ENCODE measurements at places on chromosomes 11 and 22. TPM values are rescaled to one million over a fixed set of nuclear protein-coding genes. Genes with fewer than 3 reads are reported as not detected.

DNA sequence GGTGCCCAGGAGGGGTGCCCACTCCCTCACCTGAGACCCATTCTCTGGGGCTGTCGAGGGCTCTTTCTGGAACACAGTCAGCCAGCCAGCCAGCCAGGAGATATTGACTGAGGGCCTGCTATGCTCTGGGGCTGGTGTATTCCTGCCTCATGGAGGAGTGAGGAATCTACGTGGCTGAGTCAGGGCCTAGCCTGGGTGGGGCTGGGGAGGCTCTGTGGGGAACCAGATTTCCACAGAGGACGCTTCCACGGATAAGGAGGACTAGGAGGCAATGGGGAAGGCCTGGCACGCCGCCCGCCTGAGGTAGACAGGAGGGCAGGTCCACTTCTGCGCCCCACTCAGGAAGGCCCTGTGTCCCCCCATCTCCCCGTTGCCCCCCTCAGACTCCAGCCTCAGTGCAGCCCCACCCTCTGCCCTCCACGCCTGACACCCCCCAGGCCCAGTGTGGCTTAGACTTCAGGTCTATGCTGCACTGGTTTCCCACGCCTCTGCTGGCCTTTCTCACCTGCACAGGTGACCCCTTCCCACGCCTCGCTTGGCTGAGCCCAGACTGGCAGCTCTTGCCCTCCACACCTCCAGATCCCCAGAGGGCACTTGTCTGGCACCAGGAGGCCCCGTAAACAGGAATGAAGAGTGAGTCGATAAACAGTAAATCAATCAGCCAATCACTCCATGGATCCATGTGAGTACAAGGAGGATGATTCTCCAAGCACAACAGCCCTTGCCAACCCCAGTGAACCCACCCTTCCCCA lies 37.5 kb downstream of the MACROD1 start:
- peak; percentile 12 for DNase-seq

DNA sequence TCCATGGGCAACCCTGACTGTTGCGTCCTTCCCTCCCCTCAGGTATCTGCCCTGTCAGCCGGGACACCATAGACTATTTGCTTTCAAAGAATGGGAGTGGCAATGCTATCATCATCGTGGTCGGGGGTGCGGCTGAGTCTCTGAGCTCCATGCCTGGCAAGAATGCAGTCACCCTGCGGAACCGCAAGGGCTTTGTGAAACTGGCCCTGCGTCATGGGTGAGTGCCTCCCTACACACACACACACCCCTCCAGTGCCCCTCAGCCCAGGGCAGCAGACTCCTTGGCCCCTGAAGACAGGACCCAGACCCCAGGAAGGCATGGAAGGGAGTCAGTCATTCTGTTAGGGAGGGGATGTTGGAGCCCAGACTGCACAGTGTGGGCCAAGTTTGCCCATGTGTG lies 17.9 kb upstream of the UVRAG start:
- no peak for DNase-seq

DNA sequence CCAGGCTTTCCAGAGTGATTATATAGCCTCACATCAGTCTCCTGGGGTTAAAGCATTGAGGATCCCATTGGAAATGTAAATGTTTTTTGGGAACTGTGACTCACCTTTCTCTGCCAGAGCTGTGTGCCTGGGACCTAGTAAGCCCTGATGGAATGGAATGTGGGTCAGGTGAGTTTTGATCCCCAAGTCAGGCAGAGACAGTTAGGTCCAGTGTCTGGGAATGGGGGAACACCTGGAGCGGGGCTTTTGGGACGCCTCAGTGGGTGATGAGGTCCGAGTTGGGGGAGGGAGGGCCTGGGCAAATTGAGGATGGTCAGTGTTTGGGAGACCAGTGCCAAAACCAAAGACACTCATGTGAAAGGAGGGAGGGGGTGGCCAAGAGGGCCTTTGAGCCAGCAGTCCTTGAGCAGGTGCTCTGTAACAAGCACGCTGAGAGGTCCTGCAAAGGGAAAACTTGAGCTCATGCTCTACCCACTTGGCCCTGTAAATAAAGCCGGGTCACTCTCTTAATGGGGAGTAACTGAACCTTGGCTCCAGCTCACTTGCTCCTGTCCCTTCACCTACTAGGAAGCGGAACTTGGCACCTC lies 104.7 kb downstream of the NAV2 start:
- no peak for DNase-seq

- DNase-seq = peak; percentile 4
Measured at GRCh38 chr11:72379384-72380131, 54.8 kb downstream of the CLPB start.

DNA sequence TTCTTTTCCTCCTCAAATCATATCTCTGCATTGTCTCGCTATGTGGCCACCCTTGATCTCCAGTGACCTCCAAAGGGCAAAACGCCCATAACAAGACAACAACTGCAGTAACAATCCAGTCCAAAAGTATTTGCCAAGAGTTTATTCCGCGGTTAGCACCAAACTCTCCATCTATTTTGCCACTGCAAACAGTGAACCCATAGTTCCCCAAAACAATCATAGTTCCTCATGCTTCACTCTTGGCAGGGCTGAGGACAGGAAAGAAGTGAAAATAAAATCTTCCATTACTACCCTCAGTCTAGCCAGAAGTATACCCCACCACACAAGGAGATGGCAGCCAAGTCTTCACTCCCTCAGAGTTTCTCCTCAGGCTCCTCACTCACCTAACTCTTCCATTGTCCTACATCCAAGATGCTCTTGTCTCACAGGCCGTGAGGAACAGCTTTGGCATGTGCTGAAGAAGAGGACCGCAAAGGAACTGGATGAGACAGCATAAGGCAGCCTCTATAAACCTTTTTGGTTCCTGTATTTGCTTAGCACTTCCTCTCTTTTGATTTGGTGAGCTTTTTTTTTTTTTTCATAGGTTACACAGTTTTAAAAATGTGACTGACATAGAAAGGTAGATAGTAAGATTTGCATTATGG lies at the start of gene LPXN:
LPXN (minus strand) TSS at position 480 of the 644 bp plus-strand sequence; CDS start at position 396, 84 bp downstream.
- DNase-seq = peak; percentile 95

GRCh38 chr11:19437760-19438159 lies 197.0 kb upstream of the E2F8 start:
- DNase-seq = peak; percentile 83

DNA sequence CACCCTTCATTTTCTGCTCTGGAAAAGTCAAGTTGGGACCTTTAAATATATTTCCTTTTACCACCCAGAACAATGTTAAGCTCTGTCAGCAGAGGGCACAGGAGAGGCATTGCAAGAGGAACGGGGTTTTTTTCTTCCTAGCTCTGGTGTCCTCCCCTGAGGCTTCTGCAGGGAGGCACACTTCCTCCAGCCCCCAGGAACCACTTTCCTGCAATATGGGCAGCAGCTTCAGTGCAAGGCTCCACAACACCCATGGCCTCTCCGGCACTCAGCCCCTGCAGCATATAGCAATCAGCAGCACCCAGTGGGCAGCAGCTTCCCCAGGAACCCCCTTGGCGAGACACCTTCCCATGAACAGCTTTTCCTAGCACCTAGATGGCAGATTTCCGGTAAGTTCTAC lies 101.4 kb downstream of the SYT9 start:
- peak; percentile 64 for DNase-seq

GRCh38 chr11:65058419-65059054 lies at the start of gene NAALADL1:
NAALADL1 (minus strand) TSS chr11:65058553; CDS start chr11:65058521, 32 bp downstream.
- DNase-seq = no peak

DNA sequence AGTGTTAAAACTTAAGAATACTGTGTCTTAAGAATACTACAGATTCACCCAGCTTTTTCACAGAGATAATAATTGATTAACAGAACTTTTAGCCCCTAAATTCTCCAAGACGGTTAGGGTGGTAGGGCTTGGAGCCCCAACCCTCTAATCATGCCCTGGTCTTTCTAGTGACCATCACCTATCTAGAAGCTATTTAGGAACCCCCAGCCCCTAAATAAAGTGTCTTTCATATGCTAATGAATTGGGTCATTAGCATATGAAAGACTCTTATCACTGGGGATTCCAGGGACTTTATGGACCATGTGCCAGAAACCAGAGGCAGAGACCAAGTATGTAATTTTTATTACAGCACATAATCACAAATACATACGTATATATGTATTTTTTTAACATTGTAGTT lies 999.7 kb upstream of the RAG2 start:
- DNase-seq = no peak

- DNase-seq = peak; percentile 89
Measured at GRCh38 chr22:46592390-46592872, 27.8 kb upstream of the GRAMD4 start.

GRCh38 chr22:49956418-49956770 lies 4.2 kb upstream of the PIM3 start:
- DNase-seq = no peak

DNA sequence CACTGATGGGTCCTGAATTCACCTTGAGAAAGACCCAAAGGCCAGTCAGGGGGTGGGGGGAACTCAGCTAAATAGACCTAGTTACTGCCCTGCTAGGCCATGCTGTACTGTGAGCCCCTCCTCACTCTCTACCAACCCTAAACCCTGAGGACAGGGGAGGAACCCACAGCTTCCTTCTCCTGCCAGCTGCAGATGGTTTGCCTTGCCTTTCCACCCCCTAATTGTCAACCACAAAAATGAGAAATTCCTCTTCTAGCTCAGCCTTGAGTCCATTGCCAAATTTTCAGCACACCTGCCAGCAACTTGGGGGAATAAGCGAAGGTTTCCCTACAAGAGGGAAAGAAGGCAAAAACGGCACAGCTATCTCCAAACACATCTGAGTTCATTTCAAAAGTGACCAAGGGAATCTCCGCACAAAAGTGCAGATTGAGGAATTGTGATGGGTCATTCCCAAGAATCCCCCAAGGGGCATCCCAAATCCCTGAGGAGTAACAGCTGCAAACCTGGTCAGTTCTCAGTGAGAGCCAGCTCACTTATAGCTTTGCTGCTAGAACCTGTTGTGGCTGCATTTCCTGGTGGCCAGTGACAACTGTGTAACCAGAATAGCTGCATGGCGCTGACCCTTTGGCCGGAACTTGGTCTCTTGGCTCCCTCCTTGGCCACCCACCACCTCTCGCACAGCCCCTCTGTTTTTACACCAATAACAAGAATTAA lies 2.4 kb upstream of the TTC36 start:
- DNase-seq = no peak

GRCh38 chr22:40324468-40325305 lies 21.6 kb upstream of the ADSL start:
- DNase-seq = no peak

DNA sequence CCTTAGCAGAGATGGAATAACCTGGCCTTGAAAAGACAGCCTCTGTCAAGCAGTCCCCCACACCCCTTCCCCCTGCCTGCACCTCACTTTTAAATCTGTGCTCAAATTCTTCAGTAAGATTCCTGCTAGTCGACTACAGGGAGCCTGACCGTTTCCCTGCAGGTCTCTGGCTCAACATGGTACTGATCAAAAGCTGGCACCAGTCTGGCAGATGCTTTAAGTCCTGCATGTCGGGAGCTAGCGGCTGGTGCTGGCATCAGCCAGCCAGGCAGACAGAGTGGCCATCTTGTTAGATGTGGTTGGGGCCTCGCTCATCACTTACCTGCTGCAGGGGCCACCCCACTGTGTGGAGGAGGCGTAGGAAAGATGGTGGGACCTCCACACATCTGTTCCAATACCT lies 204.4 kb upstream of the SORL1-AS1 start:
- peak; percentile 23 for DNase-seq

- peak; percentile 33 for DNase-seq
Measured at GRCh38 chr11:73838443-73839122, 38.1 kb downstream of the COA4 start.

- peak; percentile 99 for DNase-seq
Measured at GRCh38 chr11:119481021-119481666, 58.2 kb upstream of the THY1 start.

DNA sequence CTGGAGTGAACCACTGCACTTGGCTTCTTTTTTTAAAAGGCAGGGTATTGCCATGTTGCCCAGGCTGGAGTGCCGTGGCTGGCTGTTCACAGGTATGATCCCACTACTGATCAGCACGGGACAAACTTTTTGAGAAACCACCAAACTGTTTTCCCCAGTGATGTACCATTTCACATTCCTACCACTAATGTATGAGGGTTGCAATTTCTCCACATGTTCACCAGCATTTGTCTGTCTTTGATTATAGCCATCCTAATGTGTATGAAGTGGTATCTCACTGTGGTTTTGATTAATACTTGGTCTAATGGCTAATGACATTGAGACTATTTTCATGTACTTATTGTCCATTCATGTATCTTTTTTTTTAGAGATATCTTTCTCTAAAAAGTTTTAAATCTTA lies 41.5 kb upstream of the EP300 start:
- peak; percentile 25 for DNase-seq

- peak; percentile 24 for DNase-seq
Measured at GRCh38 chr11:47254386-47254785, 3.4 kb upstream of the NR1H3 start.

GRCh38 chr11:46677169-46677568 lies 23.2 kb downstream of the ARHGAP1 start:
- no peak for DNase-seq

DNA sequence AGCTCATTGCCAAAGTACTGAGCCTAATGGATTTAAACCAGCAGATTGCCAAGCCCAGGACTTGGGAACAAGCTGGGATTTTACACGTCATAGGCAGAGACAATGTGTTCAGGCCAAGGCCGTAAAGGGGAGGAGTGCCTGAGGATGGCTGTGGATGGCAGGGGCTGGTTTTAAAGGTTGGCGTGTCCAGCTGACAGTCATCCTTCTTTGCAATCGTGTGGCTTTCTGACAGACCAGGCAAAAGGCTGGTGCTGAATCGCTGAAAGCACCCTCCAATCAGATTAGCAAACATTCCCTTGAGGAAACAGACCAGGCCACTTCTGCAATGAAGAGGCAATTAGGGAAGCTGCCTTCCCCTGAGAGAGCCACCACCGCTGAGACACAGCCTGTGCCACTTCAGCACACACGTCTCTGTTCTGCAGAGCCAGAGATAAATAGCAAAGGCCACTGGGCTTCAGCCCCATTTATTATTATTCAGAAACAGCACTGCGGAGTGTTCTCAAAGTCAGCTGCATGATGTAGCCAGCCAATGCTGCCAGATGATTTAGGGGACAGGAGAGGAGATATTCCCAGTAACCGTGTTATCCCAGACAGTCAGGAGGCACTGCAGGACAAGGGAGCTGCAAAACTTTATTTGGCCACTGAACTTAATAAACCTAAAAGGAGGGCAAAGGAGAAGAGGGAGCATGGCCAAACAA lies 54.2 kb upstream of the CSNK2A3 start:
- no peak for DNase-seq

GRCh38 chr22:36481393-36482168 lies at the start of gene TXN2:
TXN2 (minus strand) TSS chr22:36481640; CDS start chr22:36480837, 803 bp downstream.
- peak; percentile 99 for DNase-seq

- no peak for DNase-seq
Measured at GRCh38 chr11:31383116-31383515, 13.5 kb downstream of the DNAJC24 start.

GRCh38 chr11:85749287-85749834 lies 61.6 kb downstream of the SYTL2 start:
- DNase-seq = no peak

Gene MICAL2
- 182 TPM for total RNA-seq

Gene TMEM151A
- not detected for total RNA-seq

Gene PANX2
- not detected for total RNA-seq

Gene CCDC15
- 0.97 TPM for total RNA-seq

Gene TENM4
- total RNA-seq = 0.11 TPM

Gene ISX
- total RNA-seq = not detected

Gene RPS19BP1
- 81.6 TPM for total RNA-seq

Gene TECTA
- total RNA-seq = 1.4 TPM

Gene DDI1
- total RNA-seq = not detected

Gene TTC38
- total RNA-seq = 27.6 TPM

Gene TRIM22
- total RNA-seq = 58.4 TPM

Data from GM23248 (cell line).